ENCODE measurements at places on chromosomes 11 and 22.
A peak's percentile ranks its signal among the peaks of the same experiment; 100 is the strongest.

DNA sequence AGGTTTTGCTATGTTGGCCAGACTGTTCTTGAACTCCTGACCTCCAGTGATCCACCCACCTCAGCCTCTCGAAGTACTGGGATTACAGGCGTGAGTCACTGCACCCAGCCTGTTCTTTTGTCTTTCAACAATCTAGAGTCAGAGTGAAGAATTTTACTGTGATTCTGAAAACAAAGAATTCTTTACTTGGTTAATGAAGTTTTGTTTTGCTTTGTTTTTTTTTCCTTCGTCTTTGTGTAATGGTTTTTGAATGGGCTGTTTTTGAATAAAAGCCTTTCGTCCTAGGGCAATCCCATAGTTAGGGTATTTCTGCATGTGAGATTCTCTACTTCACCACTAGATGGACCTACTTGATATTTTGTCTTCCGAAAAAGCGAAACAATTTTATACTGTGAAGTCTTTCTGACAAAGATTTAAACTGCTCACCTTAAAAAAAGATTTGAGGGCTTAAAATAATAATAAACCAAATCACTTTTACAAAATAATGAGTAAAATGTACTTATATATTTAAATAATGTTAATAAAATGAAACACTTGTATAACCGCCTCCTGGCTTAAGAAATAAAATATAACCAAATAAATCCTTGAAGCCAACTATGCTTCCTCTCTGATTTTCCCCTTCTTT, 43.4 kb upstream of the SC5D start:
- DNase-seq, result no peak

DNA sequence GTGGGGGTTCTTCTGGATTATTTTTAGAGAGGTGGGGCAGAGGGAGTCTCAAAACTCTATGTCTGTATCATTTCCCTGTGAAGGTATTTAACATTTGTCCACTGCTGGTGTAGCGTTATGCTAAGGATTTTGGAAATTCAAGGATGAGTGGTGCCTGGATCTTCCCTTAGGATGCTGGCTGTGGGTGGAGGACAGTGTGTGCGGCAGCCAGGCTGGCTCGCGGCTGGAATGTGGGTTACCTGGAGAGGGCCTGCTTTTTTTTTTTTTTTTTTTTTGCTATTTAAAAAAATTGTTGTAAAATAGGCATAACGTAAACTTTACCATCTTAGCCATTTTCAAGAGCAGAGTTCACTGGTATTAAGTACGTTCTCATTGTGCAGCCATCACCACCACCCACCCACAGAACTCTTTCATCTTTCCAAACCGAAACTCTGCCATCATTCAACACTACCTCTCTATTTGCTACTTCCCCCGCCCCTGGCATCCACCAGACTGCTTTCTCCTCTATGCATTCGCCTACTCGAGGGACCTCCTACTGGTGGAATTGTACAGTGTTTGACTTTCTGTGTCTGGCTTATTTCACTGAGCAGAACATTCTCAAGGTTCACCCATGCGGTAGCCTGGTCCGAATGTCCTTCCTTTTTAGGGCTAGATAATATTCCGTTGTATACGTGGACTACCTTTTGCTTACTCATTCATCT, 67.1 kb downstream of the PARVB start:
- no peak for DNase-seq

DNA sequence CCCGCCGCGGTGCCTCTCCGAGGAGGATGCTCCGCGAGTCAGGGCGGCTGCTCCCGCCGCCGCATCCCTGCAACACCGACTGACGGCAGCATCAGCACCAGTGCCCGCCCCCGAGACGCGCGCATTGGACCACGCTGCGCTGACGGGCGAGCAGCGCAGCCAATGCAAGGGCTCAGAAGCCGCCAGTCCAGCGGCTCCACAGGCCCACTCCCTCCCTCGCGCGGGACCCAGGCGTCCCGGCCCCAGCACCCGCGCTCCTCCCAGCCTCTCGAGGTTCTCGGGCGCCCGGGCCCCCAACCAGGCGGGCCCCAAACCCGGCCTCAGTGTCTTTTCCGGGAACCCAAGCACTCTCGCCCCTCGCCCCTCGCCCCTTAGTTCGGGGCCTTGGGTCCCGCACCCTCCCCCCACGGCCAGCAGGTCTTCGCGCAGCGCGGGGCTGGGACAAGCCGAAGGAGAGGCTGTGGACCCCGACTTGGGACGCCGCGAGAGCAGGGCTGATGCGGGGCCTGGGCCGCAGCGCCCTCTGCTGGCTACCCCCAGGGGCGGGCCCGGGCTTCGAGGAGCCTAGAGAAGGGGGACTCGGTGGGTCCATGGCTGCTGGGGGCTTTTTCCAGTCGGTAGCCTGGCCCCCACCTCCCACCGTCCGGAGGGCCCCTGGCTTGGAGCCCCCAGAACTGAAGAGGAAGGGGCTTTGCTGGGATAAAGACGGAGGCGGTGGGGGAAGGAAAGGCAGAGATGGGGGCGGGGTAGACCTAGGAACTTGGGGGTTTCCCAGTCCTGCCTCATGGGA, at the start of gene NRXN2:
NRXN2 (minus strand) TSS at position 81 of the 790 bp plus-strand sequence. CDS start 9,498 bp downstream, outside the sequence.
- DNase-seq, result peak; percentile 62

DNA sequence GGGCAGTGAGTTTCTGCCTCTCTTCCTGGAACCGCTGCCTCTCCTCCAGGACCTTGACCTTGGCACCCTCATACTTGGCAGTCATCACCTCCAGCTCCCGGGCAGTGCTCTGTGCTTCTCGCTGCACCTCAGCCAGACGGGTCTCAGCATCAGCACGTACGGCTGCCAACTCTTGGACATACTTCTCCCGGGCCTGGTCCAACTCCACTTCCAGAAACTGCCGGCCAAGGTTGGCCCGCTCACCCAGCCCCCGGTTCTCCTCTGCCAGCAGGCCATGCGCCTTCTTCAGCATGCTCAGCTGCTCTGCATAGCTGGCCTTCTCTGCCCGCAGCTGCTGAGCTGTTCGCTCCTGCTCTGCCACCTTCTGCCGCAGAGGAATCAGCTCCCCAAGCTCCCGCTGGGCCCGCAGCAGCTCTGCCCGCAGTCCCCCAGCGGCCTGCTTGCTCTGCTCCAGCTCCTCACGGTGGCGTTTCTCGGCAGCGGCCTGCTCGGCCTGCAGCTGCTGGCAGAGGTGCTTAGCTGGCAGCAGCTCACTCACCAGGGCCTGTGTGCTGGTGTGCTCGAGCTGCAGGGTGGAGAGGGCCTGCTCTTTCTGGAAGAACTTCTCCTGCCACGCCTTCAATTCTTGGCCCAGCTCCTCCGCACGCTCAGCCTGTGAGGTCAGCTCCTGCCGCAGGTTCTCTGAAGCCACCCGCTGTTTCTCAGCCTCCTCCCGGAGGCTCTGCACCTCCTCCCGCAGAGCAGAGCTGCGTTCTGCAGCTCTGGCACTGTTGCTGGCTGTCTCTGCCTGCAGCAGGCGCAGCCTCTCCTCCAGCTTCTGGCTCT, 14.4 kb downstream of the IL18BP start:
- no peak for DNase-seq

DNA sequence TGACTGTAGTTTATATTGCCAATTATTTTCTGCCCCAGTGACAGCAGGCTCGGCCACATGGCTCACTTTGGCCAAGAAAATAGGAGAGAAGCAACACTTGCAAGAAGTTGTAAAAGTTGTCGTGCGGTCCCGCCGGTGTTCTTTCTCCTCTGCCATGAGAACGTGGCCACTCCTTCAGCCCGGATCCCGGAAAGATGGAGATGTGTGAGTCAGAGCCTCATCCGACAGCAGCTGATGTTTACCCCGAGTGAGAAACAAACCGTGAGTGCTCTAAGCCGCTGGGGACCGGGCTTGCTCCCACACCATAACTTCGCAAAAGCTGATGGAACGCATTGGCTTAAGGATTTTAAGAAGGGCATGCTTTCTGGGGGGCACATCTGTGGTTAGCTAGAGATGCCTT, 157.0 kb downstream of the CACNA1I start:
- no peak for DNase-seq

- no peak for DNase-seq
Measured at GRCh38 chr11:109374032-109374431, 48.0 kb upstream of the C11orf87 start.

- DNase-seq, result no peak
Measured at GRCh38 chr11:20501971-20502370, 97.4 kb upstream of the SLC6A5 start.

Data from stimulated activated CD8-positive, alpha-beta memory T cell treated with anti-CD3 and anti-CD28 coated beads, Interleukin-7, amount 100 ng/mL, for 1 hour (primary cell).